ENCODE measurements at places on chromosomes 4 and X.

GRCh38 chr4:106582103-106582502 is 213.5 kb upstream of the GIMD1 start:
- DNase-seq: no peak

DNA sequence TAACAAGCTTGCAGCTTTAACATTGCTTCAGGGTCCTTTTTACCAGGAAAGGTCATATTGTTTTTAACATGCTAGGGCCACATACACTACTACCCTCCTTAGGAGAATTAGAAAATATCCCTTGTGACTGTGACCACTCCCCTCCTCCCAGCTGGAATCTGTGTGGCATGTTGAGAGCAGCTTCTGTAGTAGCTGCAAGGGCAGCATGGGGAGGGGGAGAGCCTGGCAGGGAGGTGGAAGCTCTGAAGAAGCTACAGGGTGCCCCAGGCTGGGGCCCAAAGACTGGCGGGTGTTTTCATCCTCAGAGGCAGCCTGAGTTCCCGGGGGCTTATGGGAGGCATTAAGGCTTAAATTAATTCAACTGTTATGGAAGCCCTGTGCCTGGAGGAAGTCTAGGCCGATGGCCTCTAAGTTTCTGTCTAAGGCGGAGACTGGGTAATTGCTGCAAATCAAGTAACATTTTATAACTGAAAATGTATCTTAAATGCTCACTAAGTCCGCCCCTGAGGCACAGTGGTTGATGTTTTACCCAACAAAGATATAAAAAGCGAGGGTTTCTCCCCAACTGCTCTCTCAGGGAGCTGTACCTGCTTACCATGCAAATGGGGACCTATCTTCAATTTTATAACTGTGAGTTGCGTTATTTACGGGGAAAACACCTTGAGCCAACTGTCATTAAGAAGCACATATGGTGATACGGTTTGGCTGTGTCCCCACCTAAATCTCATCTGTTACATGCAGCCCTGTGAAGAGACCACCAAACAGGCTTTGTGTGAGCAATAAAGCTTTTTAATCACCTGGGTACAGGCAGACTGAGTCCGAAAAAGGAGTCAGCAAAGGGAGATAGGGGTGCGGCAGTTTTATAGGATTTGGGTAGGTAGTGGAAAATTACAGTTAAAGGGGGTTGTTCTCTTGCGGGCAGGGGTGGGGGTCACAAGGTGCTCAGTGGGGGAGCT is 37.4 kb upstream of the STS start:
- DNase-seq: peak; percentile 54

GRCh38 chr4:32268863-32269262 is 1548.7 kb downstream of the PCDH7 start:
- DNase-seq: no peak

DNA sequence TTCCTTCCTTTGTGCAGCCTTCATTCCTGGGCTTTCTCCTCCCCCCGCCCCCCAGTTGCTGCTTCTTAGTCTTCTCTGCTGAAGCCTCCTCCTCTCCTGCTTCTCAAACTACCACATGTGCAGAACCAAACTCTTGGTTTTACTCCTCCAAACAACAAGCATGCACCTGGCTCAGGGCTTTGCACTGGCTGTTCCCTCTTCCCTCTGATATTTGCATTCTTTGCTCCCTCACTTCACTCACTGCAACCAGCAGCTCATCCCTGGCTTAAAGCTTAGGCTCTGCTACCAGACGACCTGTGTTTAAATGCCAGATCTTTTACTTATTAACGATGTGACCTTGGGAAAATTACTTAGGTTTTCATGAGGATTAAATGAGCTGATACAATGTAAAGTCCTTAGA is 51.4 kb downstream of the MED28 start:
- no peak for DNase-seq

- no peak for DNase-seq
Measured at GRCh38 chr4:174144106-174144505, 139.4 kb downstream of the FBXO8 start.

GRCh38 chrX:153569475-153569874 is 29.5 kb downstream of the CCNQ start:
- DNase-seq: no peak

- DNase-seq: no peak
Measured at GRCh38 chr4:174080361-174080760, 203.1 kb downstream of the FBXO8 start.

GRCh38 chr4:102817021-102817605 is 10.2 kb downstream of the UBE2D3 start:
- DNase-seq: no peak

- DNase-seq: no peak
Measured at GRCh38 chr4:85170241-85170640, 203.8 kb upstream of the WDFY3 start.

DNA sequence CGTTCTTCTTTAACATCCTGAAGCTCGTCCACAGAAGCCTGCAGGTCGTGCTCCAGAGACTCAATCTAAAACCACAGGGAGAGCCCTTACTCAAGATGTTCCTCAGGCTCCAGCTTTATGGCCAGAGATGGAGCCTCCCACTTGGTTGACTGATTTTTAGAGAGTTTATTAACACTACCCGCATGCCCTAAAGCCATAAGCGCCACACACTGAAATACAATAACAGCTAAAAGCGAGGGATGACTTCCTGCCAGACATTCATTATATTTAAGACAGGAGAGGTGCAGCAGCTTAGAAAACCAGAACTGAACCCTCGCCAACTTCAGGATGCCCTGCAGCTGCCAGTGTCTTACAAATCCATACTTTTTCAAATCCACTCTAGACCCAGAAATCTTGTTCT is 42.0 kb downstream of the SOD3 start:
- no peak for DNase-seq

GRCh38 chr4:41069838-41070237 is 144.5 kb downstream of the APBB2 start:
- no peak for DNase-seq

DNA sequence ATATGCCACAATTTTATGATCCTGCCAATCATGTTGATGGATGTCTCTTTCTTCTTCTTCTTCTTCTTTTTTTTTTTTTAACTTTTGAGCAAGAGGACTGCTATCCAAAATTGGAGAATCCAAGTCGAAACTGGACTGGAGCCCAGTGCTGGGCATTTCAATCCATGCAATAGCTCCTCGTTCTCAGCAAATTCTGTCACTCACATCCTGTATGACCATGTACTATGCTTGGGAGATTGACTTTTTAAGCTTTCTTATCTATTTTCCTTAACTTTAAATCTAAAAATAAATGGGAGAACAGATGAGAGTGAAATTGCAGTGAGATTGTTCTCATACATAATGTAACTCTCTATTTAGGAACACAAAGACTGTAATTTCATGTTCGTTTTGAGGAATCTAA is 123.0 kb upstream of the PUDP start:
- no peak for DNase-seq

DNA sequence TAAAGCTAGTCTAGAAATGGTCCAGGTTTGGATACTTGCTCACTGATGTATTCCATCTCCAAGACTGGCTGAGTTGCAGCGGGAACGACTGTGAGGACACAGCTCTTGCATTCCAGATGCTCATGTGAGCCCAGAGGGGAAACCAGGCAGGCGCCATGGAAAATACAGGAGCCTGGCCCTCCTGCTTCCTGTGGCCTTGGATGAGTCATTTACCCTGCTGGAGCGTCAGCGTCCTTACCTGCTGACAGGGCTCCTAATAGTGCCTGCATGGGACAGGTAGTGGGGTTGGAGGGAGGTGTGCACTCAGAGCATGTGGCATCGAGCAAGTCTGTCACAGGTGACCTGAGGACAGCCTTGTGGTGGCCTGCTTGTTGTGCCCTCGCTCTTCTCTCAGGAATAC is 69.4 kb downstream of the NSG1 start:
- no peak for DNase-seq

- DNase-seq: no peak
Measured at GRCh38 chrX:105098201-105098600, 122.3 kb downstream of the TEX13A start.

DNA sequence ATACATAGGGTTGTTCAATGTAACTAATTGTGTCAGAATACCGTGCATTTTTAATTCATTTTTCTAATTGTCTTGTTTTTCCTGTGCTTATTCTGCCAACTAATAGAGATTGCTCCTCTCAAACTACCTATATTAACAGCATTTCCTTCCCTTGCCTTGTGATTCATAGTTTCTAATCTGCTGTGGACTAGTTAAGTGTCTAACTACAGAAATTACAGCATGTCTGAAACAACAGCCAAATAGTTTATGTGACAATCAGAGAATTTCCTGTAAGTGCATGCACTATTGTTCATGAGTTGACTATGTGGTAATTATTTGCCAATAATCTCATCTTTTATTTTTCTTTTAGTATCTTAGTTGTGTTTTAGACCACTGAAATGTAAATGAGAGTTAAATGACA is 4.1 kb upstream of the SEC24B start:
- DNase-seq: no peak

DNA sequence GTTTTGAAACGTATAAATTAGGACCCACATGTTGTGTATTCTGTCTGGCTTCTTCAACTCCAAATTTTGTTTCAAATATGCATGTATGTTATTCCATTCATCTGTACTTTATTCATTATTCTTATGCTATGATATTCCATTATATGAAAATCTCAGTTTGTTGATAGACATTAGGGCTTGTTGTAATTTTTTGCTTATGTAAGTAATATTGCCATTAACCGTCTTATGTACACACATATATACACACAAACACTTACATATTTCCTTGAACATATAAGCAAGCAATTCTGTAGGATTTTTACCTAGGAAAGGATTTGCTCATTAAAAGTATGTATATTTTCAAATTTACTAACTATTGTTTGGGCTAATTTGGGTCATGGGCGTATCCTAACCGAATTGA is 808.0 kb upstream of the MAGEB2 start:
- no peak for DNase-seq

Measured in WERI-Rb-1 (cell line).